ENCODE measurements at places on chromosomes 4 and X.

- DNase-seq, result peak; percentile 63
These were observed 933.5 kb downstream of the C4orf33 start for GRCh38 chr4:130029442-130029841.

DNA sequence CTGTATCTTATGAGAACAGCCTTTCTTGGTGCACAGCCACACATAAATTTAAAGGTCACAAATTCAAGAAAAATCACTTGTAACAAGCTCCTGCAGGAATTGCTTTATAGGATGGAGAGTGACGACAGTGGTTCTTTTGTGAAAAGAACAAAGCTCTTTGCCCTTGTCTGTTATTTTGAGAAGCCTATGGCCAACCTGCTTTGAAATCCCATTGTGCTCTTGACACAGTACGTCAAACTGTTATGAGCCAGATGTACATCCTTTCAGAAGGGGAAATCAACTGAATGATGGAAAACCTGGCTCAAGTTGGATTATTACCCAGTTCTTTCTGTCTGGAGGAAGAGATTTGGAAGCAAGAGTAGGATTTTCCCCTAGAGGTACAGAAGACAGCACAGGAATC, 1454.2 kb downstream of the ARAP2 start:
- no peak for DNase-seq

DNA sequence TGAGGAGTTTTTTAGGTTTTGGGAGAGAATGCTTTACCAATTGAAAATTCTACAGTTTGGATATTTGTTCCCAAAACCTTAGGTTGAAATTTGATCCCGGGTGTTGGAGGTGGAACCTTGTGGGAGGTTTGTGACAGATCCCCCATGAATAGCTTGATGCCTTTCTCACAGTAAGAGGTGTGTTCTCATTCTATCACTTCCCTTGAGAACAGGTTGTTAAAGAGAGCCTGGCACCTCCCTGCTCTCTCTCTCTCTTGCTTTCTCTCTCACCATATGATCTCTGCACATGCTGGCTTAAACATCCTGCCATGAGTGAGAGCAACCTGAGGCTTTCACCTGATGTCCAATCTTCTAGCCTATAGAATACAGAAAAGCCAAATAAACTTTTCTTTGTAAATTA, 1475.5 kb upstream of the AGA start:
- no peak for DNase-seq

DNA sequence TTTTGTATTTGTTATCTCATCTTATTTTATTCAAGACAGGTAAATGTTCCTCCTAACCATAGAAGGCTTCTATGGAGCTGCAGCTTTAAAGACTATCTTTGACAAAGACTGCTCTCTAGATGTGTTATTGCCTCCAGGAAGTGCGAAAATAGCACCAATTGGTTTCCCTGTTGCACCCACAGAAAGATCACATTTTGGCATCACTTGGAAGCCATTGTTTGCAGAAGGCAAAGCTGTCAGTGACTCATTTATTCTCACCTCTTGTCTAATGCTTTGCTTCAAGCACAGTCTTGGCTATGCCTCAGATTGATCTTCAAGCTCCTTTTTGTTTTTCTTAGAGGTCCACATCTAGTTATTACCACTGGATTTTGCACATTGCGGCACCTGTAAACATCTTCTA, 150.3 kb downstream of the PCDH7 start:
- no peak for DNase-seq

- no peak for DNase-seq
These were observed 651.1 kb downstream of the ANKRD50 start for GRCh38 chr4:124061413-124061812.

DNA sequence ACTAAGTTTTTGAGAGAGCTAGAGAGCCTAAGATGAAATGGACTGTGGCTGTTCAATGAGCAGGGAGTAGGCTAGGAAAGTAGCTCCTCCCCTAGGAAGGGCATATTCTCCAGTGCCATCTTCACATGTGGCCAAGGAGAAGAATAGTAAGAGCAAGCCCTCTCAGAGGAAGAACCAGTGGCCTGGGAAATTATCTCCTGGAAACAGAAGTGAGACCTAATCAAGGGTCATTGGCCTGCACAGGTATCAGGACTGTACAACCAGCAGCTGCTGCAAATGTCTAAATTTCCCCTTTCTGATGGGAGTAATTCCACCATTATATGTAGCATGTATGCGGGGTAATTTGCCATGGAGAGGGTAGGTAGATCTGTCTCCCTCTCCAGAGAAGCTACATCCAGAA, 334.8 kb upstream of the RASGEF1B start:
- no peak for DNase-seq

DNA sequence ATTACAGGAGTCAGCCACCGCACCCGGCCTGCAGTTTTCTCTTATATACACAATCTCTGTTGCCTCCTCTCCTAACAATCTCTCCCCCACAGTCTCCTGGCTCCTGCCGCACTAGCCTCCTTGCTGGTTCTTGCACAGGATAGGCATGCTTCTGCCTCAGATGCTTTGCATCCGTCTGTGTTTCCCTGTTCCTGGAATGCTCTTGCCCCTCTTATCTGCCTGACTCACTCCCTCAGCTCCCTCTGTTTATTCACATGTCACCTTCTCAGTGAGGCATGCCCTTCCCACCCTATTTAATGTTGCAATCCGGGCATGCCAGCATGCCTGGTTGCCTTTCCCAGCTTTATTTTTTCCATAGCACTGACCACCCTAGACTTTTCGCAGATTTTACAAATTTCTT, 161.9 kb downstream of the PHF8 start:
- no peak for DNase-seq

DNA sequence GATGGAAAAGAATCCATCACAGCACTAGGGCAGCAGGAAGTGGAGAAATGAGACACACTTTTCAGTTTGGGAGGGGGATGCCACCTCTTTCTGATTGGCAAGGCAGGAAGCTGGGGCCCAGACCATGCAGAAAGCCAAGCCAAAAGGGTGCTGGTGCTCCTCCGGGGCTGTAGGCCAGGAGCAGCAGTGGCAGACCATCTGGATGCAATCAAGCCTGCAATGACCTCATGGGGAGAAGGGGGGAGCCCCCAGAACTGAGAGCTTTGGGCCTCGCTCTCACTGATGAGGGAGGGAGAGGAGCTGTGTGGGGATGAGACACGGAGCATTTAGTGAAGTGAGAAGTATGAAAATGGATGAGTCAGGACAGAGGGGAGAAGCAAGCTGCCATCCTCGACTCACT, 141.3 kb upstream of the NALF2 start:
- no peak for DNase-seq

GRCh38 chrX:44667771-44668170, 125.1 kb upstream of the FUNDC1 start:
- no peak for DNase-seq

DNA sequence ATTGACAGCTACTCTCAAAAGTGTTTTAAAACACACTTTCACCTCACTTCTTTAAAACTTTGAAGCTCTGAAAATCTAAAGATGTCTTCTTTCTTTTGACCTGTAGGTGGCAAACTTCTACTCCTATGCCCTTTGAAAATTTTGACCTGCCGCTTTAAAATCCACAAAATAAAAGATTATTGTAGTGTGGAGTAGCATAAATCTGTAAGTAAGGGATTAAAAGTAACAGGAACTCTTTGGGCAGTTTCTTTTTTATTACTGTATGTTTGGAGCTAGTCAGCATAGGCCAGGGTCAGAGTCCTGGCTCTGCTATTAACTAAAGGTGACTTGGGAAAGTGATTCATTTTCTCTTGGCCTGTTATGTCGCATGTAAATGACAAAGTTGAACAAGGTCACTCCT, 25.5 kb downstream of the BBS12 start:
- no peak for DNase-seq

GRCh38 chr4:70901607-70901983, 574 bp upstream of the MOB1B start:
- no peak for DNase-seq

- no peak for DNase-seq
These were observed 324.1 kb upstream of the DIPK2B start for GRCh38 chrX:45524805-45525204.

- no peak for DNase-seq
These were observed 196.0 kb downstream of the NWD2 start for GRCh38 chr4:37440501-37440900.

GRCh38 chr4:162565730-162566129, 401.9 kb upstream of the FSTL5 start:
- no peak for DNase-seq

- DNase-seq, result no peak
These were observed 125.0 kb upstream of the SMIM10 start for GRCh38 chrX:134865682-134866255.

DNA sequence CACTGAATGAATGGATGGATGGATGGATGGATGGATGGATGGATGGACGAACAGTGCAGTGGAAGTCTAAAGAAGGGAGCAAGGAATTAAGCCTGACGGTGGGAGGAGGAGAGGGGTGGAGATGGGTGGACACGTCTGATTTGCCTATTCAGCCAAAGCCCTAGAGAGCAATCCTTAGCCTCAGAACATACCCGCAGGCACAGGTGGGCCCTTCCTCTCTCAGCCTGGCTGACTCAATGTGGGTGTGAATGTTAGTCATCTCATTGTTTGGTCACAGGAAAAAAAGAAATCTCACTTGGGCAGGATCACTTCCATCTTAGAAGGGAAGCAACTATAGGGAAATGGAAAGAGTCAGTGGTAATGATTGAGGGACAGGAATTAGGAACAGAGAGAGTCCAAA, 165.9 kb downstream of the PJA1 start:
- DNase-seq, result no peak

GRCh38 chr4:32624943-32625603, 1904.9 kb downstream of the PCDH7 start:
- no peak for DNase-seq

- DNase-seq, result no peak
These were observed 31.0 kb downstream of the TMEM131L start for GRCh38 chr4:153497091-153497531.

- DNase-seq, result no peak
These were observed 254.2 kb downstream of the NAF1 start for GRCh38 chr4:162912482-162912881.

- DNase-seq, result no peak
These were observed 25.2 kb upstream of the NDP start for GRCh38 chrX:43998374-43998773.

DNA sequence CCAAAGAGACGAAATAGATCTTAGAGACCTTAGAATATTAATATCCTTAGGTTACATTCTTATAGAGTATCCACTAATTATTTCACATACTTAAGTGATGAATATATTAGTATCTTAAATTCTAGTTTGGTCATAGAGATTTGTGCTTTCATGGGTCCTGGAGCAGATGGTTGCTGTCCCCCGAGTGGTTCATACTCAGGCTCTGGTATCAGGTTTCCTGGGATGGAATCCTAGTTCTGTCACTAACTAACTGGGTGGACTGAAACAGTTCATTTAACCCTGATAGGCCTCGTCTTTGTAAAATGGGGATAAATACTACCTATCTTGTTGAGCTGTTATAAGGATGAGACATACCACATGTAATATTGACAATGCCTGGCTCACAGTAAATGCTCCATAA, 264.6 kb downstream of the TENM3 start:
- DNase-seq, result no peak

GRCh38 chr4:8069102-8069752, 89.4 kb downstream of the ABLIM2 start:
- no peak for DNase-seq

DNA sequence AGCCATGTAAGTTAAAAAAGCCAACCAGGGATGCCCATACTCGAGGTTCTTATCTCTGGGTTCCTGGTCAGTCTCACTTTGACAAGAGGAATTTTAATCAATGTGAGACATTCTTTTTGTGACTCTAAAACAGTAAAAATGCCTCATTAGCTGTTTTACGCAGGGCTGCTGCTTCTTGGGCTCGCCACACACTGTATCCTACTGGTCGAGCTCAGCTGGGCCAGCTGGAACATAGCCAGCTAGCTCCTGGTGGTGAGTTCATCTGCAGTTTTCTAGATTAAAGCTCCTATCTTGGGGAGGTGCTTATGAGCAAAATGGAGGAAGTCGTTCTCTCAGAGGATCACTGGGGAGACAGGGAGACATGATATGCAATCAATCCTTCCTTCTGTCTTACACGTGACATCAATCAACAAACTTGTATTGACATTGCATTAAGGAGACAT, 55.9 kb upstream of the LEF1 start:
- DNase-seq, result no peak

- DNase-seq, result no peak
These were observed 452.2 kb upstream of the FTHL17 start for GRCh38 chrX:31523884-31524536.

- no peak for DNase-seq
These were observed 131.2 kb downstream of the HTR2C start for GRCh38 chrX:114715096-114715495.

DNA sequence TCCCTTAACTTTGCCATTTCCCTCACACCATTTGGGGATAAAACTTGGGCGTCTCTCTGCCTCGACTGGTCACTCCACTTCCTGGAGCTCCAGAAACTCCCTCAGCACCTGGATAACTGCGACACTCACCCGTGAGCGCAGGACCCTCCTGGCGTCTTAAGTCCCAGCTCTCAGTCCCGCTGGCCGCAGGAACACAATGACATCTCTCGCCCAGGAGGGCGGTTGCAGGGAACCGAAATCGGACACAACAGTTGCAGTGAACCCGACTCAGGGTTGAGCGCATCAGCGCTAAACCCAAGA, 370.9 kb upstream of the SMIM31 start:
- no peak for DNase-seq

DNA sequence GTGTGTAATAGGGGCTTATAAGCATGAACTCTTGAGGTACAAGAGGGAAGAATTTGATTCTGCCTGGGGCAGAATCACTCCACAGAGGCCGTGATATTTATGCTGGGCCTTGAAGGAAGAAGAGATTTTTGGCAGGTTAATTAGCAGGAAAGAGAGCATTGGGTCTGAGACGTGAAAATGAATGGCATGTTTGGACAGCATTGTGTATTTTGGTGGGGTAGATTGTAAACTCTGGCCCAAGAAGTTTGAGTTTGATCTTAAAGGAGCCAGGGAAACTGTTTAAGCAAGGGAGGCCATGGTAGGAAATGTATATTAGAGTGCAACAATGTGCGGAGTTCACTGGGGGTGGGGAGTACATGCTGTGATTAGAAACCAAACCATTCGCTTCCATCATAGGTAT, 62.4 kb downstream of the NPNT start:
- DNase-seq, result no peak

GRCh38 chr4:54318904-54319303, 89.8 kb downstream of the PDGFRA start:
- DNase-seq, result no peak

- no peak for DNase-seq
These were observed 1148.0 kb upstream of the DIAPH2 start for GRCh38 chrX:95536661-95537060.

- no peak for DNase-seq
These were observed 91.9 kb upstream of the PPP1R2C start for GRCh38 chrX:42869659-42870476.

- DNase-seq, result no peak
These were observed 44.5 kb downstream of the SCFD2 start for GRCh38 chr4:53321151-53321983.

- no peak for DNase-seq
These were observed 58.8 kb upstream of the IGFBP7 start for GRCh38 chr4:57168982-57169381.

Data from NCI-H1417 treated with DMSO at 0.1 percent for 48 hours (cell line).